ENCODE measurements at places on chromosomes 13 and 19.

GRCh38 chr13:108427355-108427754 is 157.8 kb downstream of the TNFSF13B start:
- DNase-seq: no peak

DNA sequence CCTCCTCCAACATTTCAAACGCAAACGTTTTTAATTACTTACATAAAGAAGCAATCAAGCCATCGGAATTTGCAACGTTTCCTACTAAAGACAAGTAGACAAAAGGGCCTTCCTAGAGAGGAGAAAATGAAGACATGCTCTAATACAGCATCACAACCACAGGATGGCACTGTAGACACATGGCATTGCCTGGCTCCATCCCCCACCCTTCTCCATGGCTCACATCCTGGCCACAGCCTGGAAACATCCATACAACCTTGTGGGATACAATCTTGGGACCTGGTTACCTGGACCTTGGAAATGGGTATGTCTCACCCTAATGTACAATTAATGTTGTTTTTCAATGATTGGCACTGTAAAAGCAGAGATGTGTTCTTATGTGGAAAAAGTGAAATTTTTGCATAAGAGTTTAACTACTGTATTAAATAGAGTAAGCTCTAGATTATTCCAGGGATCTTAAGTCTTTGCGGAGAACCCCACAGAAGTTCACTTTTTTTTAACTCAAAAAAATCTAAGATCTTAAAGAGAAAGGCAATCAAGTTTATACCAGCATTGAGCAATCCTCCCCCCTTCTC is 21.5 kb downstream of the EBPL start:
- DNase-seq: no peak

- DNase-seq: no peak
These were observed 284.8 kb downstream of the SHISA2 start for GRCh38 chr13:25766991-25767390.

GRCh38 chr19:33766623-33767022 is 30.0 kb upstream of the KCTD15 start:
- DNase-seq: no peak

- no peak for DNase-seq
These were observed 18.9 kb upstream of the EPHX3 start for GRCh38 chr19:15251010-15251748.

- DNase-seq: no peak
These were observed 12.8 kb downstream of the SMAD9 start for GRCh38 chr13:36907266-36907665.

DNA sequence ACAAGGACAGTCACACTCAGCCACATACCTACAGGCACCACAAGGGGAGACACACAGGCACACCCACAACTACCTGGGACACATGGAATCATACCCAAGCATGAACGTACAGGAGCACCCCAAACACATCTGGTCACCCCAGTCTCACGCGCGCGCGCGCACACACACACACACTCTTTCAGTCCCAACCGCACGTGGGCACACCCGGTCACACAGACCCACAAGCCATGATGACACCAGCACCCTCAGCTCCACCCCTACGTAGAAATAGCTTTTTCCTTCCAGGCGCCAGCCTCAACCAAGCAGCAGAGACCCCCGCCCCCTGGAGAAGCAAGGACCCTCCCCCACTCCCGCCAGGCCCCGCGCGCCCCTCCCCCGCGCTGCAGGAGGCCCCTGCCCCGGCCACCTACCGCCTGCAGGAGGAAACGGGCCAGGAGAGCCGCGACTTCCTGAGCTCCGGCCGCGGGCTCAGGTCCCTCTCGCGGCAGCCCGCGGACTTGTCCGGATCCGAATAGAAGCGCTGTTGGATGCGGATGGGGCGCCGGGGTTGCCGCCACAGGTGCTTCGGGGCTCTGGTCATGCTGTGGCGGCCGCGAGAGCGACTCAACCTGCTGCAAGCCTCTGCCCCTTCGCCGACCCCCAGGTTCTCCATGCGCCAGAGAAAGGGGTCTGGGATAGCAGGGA is 6.4 kb upstream of the PDE4C start:
- DNase-seq: no peak

DNA sequence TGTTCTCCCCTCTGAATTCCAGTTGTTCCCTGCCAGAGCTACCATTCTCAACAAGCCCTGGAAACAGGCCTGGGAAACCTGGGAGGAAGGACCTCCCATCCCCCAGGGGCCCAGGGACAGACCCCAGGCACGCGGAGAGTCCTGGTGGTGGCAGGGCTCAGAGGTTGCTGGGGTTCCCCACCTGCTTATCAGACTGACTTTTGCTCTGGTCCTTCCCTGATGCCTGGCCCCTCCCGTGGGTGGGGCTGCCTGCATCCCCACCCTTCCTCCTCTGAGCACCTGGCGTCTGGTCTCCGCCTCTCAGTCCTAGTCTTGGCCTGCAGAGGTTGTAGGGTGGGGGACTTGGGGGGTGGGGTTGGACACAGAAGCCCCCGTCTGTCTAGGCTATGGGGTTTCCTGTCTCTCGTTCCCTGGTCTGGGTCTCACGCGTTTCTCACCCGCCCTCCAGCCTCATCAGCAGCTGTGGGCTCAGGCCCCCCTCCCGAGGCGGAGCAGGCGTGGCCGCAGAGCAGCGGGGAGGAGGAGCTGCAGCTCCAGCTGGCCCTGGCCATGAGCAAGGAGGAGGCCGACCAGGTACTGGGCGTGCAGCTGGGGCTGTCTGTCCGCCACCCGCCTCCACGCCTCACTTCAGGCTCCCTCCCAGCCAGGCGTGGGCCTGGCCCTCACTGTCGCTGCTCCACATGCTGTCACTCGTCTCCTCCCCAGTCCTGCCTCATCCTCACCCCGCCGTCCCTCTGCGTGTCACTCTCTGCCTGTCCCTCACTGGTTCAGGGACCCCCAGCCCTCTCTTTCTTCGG is 13.6 kb downstream of the EPN1 start:
- DNase-seq: no peak

DNA sequence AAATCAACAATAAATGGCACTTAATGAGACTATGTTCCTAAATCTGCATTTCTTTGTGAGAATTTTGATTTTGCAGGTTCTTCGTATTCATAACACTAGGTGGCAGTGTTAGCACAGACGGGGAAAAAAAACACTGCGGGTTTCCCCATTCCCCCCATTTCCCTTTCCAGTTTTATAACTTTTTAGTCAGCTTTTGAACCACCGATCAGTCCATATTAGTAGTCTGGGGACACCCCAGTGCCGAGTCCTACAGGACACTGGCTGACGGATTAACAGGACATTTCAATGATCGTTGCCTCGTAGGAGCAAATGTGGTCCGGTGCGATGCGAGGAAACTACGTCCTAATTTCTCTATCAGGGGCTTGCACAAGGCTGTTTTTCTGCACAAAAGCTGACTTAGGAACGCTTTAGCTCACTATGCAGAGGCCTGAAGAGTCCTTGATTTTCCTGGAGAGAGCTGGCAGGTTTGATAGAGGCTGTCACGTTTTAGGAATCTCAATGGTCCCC is 234.3 kb downstream of the LMO7 start:
- peak; percentile 44 for DNase-seq

- no peak for DNase-seq
These were observed 8.8 kb downstream of the PRR36 start for GRCh38 chr19:7865262-7865911.

- DNase-seq: no peak
These were observed 9.0 kb upstream of the TEX26 start for GRCh38 chr13:30923418-30923817.

GRCh38 chr19:9793071-9793591 is 24.6 kb upstream of the ZNF846 start:
- DNase-seq: peak; percentile 62

DNA sequence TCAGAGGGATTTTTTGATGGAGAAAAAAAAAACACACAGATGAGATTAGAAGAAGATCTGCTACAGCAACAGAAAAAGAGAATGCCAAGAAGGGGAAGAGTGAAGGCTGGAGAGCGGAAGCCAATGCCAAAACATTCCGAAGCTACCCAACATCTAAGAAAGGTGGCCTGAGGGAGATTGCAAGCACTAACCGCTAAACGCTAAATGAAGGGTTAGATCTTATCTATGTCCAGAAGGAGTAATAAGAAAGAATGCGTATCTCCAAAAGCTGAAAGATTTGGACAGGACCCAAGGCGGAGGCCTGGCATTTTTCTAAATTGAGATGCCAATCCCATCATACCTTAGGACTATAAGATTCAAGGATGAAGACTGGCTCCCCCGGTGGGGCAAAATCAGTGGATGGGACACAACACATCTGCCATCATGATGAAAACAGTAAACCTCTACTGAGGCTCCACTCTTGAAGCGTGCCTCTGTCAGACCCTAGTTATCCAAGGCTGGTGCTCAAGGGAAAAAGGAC is 15.6 kb upstream of the HMGB1 start:
- DNase-seq: no peak

DNA sequence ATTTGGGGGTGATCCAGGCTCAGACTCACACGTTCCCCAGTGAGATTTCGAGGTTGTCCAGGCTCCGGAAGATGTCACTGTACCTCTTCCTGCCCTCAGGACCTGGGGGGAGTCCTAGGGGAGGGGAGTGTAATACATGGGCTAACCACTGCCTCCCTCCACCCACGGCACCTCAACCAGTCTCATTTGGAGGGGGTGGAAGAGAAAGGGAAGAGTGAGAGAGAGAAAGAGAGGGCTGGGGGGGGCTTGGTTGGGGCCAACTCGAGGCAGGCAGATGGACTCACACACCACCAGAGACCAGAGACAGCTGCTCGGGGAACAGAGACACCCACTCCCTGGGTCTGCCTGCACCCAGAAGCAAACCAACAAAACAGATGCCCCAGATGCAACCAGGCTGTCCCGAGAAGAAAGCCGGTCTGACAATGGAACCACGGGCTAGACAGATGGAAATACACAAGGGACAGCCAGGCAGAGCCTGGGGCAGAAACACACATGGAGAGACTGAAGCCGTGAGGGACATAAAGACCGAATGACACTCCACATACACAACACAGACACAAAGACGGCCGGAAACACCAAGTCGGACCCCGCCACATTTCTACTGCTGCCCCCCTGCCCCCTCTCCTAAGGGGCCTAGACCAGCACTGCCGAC is 825 bp downstream of the GMIP start:
- DNase-seq: peak; percentile 47

DNA sequence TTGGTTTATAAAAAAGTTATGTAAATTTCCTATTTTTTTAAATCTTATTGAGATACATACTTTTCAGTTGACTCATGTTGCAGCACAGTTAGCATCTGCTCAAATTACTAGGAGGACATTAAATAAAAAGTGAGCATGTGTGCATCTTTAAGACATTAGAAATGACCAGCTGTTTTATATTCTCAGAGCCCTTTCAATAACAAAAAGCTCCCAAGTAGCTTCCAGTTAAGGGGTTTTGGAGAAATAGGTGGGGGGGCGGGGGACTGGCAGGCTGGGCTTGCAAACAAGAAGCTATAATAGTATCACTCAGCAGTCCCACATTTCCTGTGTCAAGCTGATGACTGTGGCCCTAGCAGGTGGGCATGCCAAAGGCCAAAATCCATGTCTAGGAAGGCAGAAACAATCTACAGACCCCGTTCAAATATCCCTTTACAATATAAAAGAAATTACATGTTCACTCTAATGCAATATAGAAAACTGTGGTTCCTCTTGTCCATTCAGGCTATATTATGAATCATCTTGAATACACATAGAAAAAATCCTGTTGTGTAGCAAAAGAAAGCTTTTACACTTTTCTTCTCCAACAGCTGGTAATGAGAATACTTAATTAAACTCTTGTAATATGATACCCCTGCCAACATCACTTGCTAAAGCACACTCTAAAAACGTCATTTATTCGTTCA is 1713.2 kb upstream of the SLC10A2 start:
- no peak for DNase-seq

DNA sequence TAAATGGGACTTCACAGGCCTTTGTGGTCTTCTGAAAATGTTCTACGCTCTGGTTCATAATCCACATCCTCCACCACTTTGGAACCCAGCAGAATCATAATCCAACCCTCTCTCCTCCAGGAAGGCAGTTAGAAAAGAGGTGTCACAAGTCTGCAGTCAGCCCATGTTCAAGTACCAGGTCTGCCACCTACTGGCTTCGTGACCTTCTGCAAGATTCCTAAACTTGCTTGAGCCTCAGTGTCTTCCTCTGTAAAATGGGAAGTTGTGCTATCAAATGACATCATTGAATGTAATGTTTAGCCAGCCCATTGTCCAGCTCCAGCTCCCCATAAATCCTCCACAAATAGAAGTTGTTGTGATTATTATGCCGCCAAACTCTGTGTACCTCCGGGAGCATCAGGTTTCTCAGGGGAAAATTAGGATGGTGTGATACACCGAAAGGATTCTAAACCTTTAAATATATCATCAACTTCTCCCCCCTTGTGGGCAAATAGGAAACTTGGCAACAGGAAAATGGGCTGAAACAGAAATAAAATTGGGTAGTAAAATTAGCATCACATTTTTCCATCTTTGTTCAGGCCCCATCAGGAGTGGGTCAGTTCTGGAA is 109.7 kb downstream of the NUFIP1 start:
- peak; percentile 16 for DNase-seq

- no peak for DNase-seq
These were observed 26.9 kb upstream of the CYP2A7 start for GRCh38 chr19:40908976-40909375.
